ENCODE measurements at places on chromosomes 12 and 14. TPM values are rescaled to one million over a fixed set of nuclear protein-coding genes. Genes with fewer than 3 reads are reported as not detected.

DNA sequence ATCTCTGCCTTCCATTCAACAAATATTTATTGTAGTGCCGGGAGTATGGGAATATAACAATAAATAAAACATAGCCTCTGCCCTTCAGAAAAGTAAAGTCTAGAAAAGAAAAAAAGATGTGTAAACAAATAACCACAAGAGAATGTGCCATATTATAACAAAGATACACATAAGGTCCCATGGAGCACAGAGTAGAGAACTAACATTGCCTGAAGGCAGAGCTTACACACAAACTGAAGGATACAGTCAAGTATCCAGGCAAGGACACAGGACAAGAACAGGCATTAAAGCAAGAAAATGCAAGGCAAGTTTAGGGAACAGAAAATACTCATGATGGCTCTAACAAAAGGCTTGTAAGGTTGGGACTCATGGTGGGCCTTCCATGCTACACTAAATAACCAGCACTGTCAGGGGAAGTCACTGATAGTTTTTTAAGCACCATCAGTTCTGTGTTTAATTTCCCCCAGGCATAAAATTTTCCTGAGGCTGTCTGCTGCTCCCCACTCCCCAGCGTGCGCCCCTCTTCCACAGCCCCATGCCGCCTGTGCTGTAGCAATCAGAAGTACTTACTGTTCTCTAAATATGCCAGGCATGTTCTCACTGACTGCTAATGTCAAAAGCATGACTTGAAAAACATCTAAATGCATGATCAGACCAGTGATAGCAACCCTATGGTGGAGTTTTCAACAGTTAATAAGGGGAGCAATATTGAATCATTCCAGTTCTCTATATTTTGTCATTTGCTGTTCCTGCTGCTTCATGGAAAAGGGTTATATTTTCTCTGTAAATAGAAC lies 77.8 kb downstream of the ANKS1B start:
- DNase-seq = no peak

GRCh38 chr12:92597997-92598396 lies 104.8 kb upstream of the PLEKHG7 start:
- DNase-seq = no peak

DNA sequence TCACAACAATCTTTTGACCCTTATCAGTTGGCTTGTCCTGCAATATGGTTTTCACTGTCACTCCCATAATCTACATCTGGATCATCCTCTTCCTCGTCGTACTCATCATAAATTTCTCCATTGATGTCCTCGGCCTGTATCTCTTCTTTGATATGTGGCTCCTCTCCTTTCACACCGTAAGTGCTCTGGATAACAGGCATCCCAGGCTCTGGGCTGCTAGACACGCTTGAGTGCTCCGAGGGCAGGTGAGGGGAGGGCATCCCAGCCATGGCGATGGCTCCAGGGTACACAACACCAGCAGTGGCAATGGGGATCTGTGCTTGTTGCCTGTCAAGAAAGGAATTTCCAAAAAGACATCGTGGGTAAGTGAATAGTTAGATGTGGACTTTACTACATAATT lies 415.3 kb downstream of the SOX5 start:
- no peak for DNase-seq

DNA sequence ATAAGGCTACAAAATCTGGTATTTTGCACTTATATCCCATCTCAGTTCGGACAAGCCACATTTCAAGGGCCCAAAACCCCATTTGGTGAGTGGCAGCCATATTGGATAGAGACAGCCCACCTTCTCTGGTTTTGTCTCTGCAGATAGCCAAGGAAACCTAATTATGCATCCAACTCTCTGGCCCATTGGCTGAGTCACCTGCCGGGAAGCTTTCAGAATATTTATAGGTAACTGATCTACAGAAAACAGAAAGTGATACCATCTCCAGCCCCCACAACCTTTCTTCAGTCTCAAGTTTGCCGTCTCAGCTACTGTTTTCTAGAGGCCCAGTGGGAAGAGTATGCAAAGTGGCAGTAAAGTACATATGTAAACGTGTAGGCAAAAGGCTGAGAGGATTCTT lies 33.7 kb upstream of the PPP1CC start:
- peak; percentile 26 for DNase-seq

Gene GPR132
- 0.29 TPM for total RNA-seq

Gene SIRT4
- 0.35 TPM for total RNA-seq

Gene LRRC43
- total RNA-seq = 2.5 TPM

GRCh38 chr12:110556705-110557104 lies 26.4 kb downstream of the PPTC7 start:
- DNase-seq = no peak

Gene MSI1
- 25.8 TPM for total RNA-seq
